Progenitor cell of endocrine pancreas (in vitro differentiated cells): ENCODE measurements at places on chromosomes 5 and 9.

- DNase-seq, result no peak
Observed at GRCh38 chr5:5065472-5065871, 74.7 kb upstream of the ADAMTS16 start.

DNA sequence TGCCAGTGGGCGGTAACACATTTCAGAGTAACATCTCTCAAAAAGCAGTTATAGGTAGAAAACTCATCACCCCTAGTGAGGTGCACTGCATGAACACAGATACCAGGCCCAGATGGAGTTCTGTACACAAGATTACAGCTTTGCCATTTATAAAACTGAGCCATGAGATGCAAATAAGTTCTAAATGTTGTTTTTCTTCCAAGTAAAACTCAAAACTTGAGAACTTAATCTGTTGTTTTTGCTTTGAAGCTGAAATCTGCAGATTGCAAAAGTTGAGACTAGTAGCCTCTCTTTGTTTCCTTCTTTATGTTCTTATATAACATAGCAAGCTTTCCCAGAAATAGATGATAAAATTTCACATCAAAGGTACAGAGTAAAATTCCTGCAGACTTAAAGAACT, 434.1 kb downstream of the PLK2 start:
- DNase-seq, result no peak

- no peak for DNase-seq
Observed at GRCh38 chr9:17571825-17572224, 7.0 kb upstream of the SH3GL2 start.

GRCh38 chr5:111535879-111536549, 23.7 kb upstream of the STARD4 start:
- no peak for DNase-seq

- no peak for DNase-seq
Observed at GRCh38 chr5:60685700-60686099, 14.3 kb downstream of the DEPDC1B start.

DNA sequence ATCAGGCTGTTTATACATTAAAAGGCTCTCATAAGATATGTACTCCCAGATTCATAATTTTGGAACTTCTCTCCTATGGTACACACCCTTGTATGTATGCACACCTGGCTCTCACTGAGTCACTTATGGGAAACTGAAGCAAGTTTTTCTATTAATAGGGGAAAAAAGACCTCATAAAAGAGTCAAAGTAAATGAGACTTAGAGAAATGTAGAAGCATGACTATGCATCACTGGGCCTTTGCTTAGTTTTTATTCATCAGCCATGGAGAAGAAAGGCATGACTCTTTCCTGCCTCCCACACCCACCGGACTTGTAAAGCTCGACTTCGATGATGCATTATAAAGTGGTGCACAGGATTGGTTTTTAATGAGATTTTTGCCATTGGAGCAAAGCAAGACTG, 28.2 kb downstream of the MTAP start:
- no peak for DNase-seq

DNA sequence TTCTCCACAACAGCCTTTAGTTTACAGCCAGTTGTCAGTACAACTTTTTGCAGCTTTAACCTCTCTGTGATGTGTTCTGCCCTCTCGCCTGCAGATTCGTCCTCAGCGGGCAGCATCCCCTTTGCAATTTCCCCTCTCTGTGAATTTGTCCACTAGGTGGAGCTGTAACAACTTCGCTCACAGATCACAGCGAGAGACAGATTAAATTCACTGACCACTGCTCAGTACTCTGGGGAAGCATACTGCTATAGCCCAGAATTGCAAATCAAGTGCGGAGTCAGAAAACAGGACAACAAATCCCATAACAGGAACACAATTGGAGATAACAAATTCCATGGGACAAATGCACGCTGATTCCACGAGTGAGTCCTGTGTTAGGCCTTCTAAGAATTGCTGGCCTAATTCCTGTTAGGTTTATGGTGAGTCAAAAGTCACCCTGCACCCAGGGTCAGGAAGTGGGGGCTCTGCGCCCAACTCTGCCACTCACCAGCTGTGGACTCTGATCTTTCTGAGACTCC, 2124.9 kb downstream of the MAT2B start:
- peak; percentile 41 for DNase-seq

DNA sequence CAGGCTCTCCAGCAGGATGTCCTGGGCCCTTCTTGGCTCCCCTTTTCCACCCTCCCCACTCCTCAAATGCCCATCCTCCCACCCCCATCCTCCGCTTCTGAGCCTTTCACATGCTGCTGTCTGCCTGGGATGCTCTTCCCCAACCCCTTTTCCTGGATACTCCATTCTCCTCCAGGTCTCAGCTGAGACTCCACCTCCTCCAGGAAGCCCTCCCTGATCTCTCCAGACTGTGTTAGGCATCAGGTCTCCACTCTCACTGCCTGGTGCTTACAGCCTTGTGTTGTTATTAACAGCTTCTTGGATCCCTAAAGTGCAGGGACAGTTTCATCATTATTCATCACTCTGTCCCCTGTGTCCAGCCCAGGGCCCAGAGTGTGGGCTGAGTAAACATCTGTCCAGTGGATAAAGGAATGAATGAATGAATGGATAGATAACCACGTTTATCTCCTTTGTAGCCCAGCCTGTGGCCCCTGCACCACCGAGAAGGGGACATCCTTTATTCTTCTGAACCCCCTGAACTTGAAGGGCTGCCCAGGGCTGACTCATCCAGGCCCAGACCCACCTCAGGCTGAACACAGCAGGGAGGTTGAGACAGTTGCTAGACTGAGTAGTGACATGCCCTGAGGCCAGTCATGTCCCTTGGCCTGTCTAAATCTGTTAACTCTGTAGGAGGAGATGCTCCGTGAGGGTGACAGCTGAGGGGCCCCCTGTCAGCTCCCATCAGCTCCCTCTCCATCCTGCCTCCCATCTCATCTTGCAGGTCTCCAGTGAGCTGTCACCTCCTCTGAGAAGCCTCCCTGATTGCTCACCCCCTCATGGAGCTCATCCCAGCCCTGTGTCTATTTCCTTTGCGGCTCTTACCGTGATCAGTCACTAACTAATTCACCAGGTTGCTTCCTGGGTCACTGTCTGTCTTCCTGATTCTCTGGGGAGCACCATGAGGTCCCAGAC, 14.6 kb upstream of the LAMC3 start:
- no peak for DNase-seq

DNA sequence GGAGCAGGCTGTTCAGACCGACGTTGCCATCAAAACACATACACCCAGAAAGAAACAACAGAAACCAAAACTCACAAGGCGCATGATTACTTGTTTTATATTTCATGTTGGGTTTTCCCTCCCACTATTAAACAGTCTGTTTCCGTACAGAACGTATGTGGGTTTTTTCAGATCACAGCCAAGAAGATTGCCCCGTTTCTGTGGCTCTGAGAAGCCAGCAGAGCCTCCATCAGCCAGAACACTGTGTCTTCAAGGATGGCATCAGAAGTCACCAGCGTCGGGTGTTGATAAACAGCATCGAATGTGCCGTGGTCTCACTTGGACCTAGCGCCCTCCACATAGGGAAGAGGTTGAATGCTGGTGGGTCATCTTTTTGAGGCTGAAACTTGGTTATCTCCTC, 42.8 kb downstream of the FAM78A start:
- no peak for DNase-seq

DNA sequence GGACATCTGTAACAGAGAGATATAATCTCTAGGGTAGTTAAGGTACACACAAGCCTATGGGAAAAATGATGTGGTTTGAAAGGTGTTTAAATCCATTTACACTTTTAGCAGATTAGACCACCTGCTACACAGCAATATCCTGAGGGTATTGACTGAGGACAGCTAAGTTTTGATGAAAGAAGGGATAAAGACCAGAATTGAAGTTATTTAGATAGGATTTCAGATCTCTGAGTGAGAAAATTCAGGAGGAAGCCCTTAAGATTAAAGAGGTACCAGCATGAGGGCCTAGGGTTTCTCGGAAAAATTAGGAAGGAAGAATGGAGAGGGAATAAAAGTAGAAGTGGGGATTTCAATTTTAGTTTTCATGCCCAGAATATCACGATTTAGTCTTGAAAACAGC, 267.3 kb downstream of the COX7C start:
- DNase-seq, result no peak

DNA sequence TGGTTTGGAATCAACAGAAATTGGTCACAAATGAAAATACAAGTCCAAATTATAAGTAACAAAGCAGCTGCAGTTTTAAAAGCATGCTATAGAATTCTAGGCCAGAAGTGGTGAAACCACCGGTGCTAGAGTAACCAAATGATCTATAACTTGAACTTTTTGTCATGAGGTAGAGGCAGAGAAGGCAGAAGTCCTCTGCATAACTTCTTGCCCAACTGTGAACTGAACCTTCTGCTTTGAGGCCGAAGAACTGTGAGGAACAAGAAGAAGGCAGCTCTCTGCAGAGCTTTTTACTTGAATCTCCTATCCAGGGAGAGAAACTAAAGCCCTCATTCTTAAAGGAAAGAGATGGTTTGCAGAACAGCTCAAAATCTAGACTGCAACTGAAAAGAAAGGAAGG, 36.2 kb upstream of the TENT2 start:
- DNase-seq, result no peak

- DNase-seq, result no peak
Observed at GRCh38 chr9:19243366-19244033, 13.0 kb downstream of the DENND4C start.

DNA sequence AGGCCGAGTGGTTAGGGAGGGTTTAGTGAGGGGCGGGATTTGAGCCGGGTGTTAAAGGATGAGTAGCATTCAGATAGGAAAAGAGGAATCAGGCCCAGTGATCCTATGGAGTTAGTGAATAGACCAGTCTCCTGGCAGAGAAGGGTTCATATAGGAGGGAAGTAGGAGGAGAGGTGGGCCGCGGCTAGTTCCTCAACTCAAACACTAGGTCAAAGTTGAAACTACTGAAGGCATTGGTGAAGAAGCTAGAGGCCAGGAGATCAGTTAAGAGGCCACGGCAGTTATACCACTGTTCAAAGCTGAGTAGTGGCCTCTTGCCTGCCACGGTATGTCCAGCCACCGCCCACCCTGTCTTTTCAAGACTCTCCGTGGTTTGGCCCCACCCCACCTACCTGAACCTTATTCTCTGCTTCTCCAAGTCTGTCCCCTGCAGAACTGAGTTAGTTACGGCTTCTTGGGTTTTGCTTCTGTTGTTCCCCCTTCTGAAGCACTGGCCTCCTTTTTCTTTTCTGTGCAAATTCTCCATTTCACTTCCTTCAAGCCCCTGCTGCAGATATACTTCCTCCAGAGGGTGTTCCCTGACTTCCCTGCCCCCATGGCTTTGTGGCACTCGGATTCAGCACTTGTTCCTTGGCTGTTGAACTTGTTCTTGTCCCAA, 1.8 kb downstream of the ZBTB34 start:
- no peak for DNase-seq

GRCh38 chr9:112332214-112332613, 1.2 kb downstream of the PTBP3 start:
- DNase-seq, result no peak

DNA sequence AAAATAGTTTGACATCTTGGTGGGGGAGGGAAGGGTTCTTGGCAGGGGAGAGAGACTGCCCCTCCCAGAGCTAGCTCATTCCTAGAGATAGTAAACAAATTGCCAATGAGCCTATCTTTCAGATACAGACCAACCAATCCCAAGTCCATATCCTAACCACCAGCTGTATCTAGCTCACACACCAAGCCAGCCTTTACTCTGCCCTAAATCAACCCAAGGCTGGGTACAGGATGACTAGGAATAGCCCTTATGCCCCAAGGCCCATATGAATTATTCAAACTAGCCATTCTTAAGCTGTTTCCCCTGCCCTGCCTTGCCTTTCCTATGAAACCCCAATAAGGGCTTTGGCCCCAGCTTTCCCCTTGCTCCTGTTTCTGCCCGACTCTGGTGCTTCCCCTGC, 281.3 kb upstream of the PANK3 start:
- DNase-seq, result no peak
